ENCODE measurements at places on chromosomes 5 and 9.

GRCh38 chr9:97384406-97385262 lies 27.3 kb upstream of the TDRD7 start:
- DNase-seq = no peak

GRCh38 chr9:112771359-112772214 lies 21.0 kb downstream of the SNX30 start:
- DNase-seq = no peak

GRCh38 chr5:108681079-108681921 lies 66.4 kb upstream of the FER start:
- peak; percentile 10 for DNase-seq

GRCh38 chr5:120466341-120467006 lies 2.4 kb downstream of the PRR16 start:
- DNase-seq = no peak

DNA sequence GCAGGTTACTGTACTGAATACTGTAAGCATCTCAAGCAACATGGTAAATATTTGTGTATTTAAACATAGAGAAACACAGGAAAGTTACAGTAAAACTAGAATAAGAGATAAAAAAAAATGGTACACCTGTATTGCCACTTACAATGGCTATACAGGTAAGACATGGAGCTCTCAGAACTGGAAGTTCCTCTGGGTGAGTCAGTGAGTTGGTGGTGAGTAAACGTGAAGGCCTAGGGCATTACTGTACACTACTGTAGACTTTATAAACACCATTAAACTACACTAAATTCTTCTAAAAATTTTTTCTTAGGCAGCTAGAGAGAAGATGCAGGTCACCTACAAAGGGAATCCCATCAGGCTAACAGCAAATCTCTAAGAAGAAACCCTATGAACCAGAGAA lies 872.9 kb downstream of the TAF11L14 start:
- no peak for DNase-seq

DNA sequence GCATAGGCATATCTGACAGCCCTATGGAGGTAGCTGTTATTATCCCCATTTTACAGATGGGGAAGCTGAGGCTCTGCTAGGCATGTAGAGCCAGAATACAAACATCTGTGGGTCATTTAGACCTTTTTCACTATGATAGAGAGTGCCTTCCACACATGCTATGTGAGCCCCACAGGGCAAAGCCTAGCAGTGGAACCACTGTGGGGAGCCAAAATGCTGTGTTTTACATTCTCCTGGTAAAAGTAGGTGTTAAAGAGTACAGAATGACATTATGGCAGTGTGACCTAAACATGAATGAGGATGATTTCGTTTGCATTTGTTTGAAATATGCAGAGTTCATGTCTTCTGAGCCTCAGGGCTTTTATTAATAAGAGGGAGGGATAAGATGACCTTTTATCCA lies 265.2 kb downstream of the MAST4 start:
- DNase-seq = no peak

GRCh38 chr9:121666294-121666693 lies 14.9 kb downstream of the DAB2IP start:
- no peak for DNase-seq

All from activated naive CD4-positive, alpha-beta T cell treated with anti-CD3 and anti-CD28 coated beads, Interleukin-2, amount 50 U/mL, for 72 hours (primary cell).